ENCODE measurements at places on chromosomes 3 and 15.

DNA sequence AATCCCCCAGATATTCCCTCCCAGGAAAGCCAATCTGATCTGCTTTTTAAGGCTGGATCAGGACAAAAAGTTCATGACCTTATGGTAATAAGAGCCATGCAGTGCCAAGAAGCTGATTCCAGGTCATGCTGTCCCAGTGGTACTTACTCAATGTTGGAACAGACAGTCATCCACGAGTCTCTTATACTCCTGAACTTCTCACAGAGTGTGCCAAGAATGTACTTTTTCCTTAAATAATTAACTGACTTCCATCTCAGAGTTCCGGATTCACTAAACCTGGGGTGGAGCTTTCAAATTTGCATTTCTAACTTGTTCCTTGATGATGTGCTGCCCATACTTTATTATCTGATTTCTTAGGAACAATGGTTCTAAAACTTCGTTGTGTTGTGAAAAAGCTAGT is 3.4 kb upstream of the P3H2 start:
- DNase-seq: no peak

DNA sequence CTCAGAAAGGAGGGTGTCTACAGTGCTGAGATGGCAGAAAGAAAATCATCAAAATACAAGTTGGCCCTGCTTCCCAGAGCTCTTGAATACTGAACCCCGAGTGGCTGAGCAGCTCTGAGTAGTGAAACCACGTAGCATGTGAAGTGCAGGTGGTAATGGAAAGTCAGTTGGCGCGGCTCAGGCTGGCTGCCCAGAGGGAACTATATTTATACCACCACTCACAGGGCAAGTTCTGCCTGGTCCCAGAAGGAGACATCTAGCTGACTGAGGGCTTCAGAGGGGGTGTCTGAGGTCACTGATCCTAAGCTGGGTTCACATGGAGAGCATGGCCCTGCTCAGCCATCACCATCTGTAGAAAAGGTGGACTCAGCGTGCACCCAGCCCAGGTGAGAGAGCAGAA is 129.6 kb upstream of the AGBL1 start:
- DNase-seq: no peak

DNA sequence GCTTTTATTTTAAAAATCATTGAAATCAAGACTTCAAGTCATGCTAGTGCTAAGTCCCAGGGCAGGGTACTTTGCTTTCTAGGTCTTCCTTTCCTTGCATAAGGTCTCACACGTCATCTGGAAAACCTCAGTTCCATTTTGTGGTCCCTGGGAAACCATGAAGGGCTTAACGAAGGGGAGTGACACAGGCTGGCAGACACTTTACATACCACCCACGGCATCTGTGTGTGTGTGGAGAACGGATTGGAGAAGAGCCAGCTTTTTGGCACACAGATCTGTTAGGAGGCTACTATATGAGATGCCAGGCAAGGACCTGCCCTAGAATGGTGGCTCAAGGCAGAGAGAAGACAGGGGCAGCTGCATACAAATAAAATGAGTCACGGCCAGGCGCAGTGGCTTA is 107.5 kb upstream of the NSMCE3 start:
- no peak for DNase-seq

DNA sequence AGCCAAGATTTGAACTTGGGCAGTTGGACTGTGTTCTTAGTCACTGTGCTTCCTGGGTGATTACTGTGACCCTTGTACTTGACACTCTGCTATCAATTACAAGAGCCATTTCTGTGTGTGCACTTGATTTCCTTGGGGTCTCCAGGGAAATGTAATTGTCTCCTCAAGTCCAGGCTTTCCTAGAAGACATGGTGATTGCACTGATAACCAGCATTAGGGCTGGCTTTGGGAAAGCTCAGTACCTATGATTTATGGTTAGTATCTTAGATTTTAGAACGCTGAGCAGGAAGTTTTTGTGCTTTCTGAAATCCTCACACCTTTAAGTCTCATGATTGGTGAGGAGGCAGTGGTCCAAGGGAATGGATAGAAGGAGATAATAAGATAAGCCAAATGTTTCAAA is 1.6 kb upstream of the CLDN11 start:
- DNase-seq: no peak

- no peak for DNase-seq
Observed at GRCh38 chr3:5784690-5785089, 597.2 kb downstream of the EDEM1 start.

GRCh38 chr3:52291508-52292181 is 4.0 kb downstream of the GLYCTK start:
- peak; percentile 47 for DNase-seq

DNA sequence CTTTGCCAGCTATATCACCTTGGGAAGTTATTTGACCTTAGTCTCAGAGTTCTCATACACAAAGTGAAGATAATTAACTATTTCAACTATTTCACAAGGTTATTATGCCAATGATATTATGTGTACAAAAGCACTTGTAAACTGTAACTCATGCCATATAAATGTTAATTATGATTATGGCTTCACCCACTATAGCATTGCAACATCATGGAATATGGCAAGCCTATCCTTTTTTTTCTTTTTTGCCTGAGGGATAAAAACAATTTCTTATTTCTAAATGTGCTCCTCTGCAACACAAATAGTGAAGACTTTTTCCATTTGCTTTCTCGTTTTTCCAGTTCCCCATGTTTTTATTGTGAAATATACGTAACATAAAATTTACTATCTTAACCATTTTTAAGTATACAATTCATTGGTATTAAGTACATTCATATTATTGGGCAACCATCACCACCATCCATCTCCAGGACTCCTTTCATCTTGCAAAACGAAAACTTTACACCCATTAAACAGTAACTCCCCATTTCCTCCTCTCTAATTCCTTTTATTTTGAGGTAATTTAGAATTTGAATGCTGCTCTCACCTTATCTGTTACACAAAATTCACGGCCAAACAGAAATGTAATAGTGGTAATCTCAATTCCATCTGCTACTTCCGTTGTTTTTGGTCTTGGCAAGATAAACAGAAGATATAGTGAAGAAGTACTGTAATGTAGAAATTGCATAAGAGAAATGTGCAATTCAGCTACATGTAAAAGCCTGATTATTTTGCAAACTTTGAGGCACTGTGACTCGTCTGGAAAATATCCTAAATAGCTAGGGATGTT is 46.3 kb downstream of the NANOGP8 start:
- no peak for DNase-seq

DNA sequence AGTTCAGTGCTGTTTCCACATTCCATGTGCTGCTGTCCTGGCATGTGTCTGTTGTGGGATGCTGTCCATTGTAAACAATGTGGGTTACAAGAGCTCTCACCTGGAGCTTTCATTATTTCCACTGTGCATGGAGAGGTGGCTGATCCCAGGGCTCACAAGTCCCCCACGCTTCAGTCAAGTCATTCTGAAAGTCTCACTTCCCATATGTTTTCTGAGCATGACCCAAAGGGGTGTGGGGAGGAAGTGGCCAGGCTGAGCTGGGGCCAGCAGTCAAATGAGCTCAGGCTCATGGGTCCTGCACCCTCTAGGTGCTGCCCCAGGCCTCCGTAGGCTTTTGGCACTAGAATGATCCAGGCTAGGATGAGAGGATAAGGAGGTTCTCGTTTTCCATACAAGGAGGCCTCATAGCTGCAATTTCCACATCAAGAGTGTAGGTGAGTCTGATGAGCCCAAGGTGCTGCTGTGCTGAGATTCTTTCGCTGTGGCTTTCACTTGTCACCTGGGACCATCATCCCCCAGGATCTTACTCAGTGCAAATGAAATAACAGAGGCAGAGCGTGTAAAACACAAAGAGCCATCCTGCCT is 22.0 kb downstream of the STARD5 start:
- DNase-seq: peak; percentile 69
